A549 (cell line): ENCODE measurements at places on chromosomes 1 and 21. TPM values are rescaled to one million over a fixed set of nuclear protein-coding genes. Genes with fewer than 3 reads are reported as not detected.

Gene CLCA4
- not detected in 3 replicates for polyA plus RNA-seq

Gene MCOLN3
- polyA plus RNA-seq = 3.0 to 4.2 TPM (median 3.6 TPM) in 3 replicates

Gene SPRR2A
- not detected in 3 replicates for polyA plus RNA-seq

Gene LRRC39
- 0.24 to 0.45 TPM (median 0.32 TPM) in 3 replicates for polyA plus RNA-seq

Gene FAM167B
- polyA plus RNA-seq = 0.58 to 2.0 TPM (median 1.8 TPM) in 3 replicates

Gene CLDN17
- polyA plus RNA-seq = not detected in 3 replicates
